ENCODE measurements at places on chromosomes 2 and 18.

- DNase-seq: no peak
- H3K27me3 ChIP-seq: no peaks in the 10 kb centered on the region
- no peaks in the 10 kb centered on the region for H3K4me1 ChIP-seq
- H3K27ac ChIP-seq: no peak overlapping the region
- no peaks in the 10 kb centered on the region for H3K36me3 ChIP-seq
- no peak overlapping the region for H3K4me3 ChIP-seq
Measured at GRCh38 chr18:74380916-74381315, 65.3 kb downstream of the C18orf63 start.

- no peak overlapping the region for H3K27ac ChIP-seq
- H3K4me1 ChIP-seq: no peaks in the 10 kb centered on the region
- no peak overlapping the region for H3K4me3 ChIP-seq
- no peaks in the 10 kb centered on the region for H3K36me3 ChIP-seq
Measured at GRCh38 chr2:236171680-236172254, 3.6 kb upstream of the GBX2 start.

DNA sequence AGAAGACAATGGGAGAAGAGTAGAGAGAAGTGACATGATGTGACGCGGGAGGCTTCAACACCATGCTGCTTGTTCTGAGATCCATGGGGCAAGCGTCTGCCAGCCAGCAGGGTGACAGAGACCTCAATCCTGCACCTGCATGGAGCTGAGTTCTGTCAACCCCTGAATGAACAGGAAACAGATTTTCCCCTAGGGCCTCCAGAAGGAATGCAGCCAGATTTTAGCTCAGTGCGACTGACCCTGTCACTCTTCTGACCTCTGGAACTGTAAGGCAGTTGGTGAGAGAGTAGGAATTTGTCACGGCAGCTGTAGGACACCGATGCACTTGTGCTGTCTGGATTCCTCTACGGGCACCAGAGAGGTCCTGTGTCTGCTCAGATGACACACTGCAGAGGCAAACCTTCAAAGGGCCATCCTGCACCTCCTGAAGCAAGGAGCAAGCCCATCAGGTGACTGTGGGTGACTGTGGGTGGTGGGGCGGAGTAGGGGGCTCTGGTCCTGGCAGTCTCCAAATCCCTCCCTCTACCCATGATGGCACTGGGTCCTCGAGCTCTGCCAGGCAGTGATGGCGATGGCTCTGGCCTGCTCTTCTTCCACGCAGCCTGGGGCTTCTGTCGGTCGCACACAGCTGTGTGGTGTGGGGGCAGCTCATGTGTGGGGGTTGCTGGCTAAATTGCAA lies 194.3 kb upstream of the TWIST2 start:
- no peaks in the 10 kb centered on the region for H3K27me3 ChIP-seq
- no peak for DNase-seq
- no peak overlapping the region for H3K27ac ChIP-seq
- H3K36me3 ChIP-seq: no peaks in the 10 kb centered on the region
- no peak overlapping the region for H3K4me3 ChIP-seq

DNA sequence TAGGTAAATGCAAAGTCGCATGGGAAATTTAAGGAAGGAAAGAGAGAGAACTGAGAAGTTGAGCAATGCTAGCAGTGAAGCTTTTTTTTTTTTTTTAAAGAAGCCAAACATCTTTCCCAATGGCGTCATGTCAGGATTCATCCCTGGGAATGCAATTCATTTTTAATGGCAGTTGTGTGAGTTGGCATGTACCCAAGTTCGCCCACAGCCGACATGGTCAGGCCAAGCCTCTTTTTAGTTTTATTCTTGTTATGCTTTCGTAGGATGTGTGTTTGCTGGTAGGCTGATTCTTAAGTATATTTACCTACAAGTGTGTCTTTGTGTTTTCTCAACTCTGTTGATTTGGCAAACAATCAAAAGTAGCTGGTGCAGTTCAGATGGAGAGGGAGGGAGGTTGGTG lies 127.6 kb upstream of the ITGA6 start:
- no peaks in the 10 kb centered on the region for H3K36me3 ChIP-seq
- no peaks in the 10 kb centered on the region for H3K4me1 ChIP-seq
- H3K4me3 ChIP-seq: no peak overlapping the region
- no peaks in the 10 kb centered on the region for H3K27me3 ChIP-seq

GRCh38 chr2:13694673-13695072 lies 937.8 kb upstream of the LRATD1 start:
- no peaks in the 10 kb centered on the region for H3K36me3 ChIP-seq
- H3K27ac ChIP-seq: no peak overlapping the region
- H3K4me3 ChIP-seq: no peak overlapping the region
- DNase-seq: no peak

- no peak overlapping the region for H3K4me3 ChIP-seq
- no peak overlapping the region for H3K27ac ChIP-seq
- no peaks in the 10 kb centered on the region for H3K27me3 ChIP-seq
- no peak for DNase-seq
Measured at GRCh38 chr2:11932962-11933361, 186.5 kb downstream of the LPIN1 start.

- H3K4me3 ChIP-seq: no peak overlapping the region
- no peaks in the 10 kb centered on the region for H3K36me3 ChIP-seq
- no peaks in the 10 kb centered on the region for H3K27me3 ChIP-seq
Measured at GRCh38 chr18:50065527-50065926, 129.4 kb downstream of the MYO5B start.

DNA sequence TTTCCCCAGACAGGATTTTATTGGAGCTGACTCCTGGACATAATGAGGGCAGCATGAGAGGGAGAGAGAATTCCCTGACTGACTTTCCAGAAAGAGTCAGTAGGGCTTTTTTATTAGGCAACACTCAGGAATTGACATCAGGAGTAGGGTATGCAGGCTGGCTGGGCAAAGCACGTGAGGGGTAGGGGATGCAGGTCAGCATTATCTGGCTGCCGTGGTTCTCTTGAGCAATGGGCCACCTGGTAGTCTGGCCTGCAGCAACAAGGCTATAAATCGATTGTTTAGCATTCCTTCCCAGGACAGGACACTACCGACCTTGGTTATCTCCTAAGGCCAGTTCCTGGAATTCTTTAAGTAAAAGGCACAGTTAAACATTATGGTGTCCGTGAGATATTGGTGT lies 160.8 kb upstream of the AGAP1 start:
- no peak overlapping the region for H3K27ac ChIP-seq
- no peak for DNase-seq
- H3K27me3 ChIP-seq: no peaks in the 10 kb centered on the region
- H3K36me3 ChIP-seq: no peaks in the 10 kb centered on the region
- no peak overlapping the region for H3K4me3 ChIP-seq

- no peaks in the 10 kb centered on the region for H3K27me3 ChIP-seq
- H3K36me3 ChIP-seq: no peaks in the 10 kb centered on the region
- peak; percentile 45 for DNase-seq
- peak overlapping the region; percentile 94 for H3K27ac ChIP-seq
- H3K4me3 ChIP-seq: peak overlapping the region; percentile 84
Measured at GRCh38 chr2:219542931-219543595, 546 bp downstream of the CHPF start.

DNA sequence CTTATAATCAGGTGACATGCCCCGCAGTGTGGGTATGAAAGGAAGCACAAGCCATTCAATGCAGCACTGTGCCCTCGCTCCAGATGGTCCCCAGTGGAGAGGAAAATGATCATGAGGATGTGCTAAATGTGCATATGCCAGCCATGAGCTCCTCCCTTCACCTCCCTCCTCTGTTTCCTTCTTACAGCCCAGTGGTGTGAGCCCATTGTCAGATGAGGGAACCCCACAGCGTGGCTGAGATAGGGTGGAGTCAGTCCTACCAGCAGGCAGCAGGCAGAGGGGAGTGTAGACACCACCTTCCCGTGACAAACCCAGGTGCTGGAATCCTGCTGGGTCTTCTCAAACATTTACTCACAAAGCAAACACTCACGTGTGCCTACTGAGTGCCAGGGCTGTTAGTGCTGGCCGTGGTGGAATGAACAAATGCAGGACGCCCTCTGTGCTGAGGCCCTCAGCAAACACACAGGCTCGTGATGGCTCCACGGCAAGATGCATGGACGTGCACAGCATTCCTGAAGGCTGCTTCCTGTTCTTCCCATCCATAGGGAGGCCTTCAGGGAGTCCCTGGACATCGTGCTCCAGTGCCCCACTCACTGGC lies 181.7 kb upstream of the TPO start:
- no peak overlapping the region for H3K27ac ChIP-seq
- no peak overlapping the region for H3K4me3 ChIP-seq
- no peaks in the 10 kb centered on the region for H3K27me3 ChIP-seq
- no peak for DNase-seq
- no peaks in the 10 kb centered on the region for H3K4me1 ChIP-seq

GRCh38 chr2:224155371-224155770 lies 116.3 kb upstream of the SERPINE2 start:
- H3K36me3 ChIP-seq: no peaks in the 10 kb centered on the region
- H3K4me3 ChIP-seq: no peak overlapping the region
- DNase-seq: no peak
- H3K27me3 ChIP-seq: no peaks in the 10 kb centered on the region
- H3K4me1 ChIP-seq: no peaks in the 10 kb centered on the region

DNA sequence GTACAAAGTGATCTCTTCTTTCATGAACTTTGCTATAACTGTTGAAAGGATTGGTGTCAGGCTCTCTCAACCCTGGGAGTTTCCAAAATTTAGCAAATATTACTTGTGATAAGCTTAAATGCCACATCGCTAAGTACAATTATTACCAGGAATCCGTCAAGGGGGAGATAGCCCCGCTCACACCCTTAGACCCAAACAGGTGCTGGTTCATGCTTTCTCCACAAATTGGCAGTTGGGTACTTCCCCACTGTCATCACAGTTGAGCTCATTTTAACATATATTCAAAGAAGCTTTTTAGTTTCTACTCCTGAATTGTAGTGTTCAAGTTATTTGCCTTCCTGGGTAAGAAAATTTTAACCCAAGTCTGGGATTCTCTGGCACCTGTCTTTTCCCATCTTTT lies 29.8 kb upstream of the EPB41L5 start:
- H3K4me3 ChIP-seq: no peak overlapping the region
- no peaks in the 10 kb centered on the region for H3K36me3 ChIP-seq
- no peak for DNase-seq
- no peaks in the 10 kb centered on the region for H3K27me3 ChIP-seq
- H3K27ac ChIP-seq: no peak overlapping the region

DNA sequence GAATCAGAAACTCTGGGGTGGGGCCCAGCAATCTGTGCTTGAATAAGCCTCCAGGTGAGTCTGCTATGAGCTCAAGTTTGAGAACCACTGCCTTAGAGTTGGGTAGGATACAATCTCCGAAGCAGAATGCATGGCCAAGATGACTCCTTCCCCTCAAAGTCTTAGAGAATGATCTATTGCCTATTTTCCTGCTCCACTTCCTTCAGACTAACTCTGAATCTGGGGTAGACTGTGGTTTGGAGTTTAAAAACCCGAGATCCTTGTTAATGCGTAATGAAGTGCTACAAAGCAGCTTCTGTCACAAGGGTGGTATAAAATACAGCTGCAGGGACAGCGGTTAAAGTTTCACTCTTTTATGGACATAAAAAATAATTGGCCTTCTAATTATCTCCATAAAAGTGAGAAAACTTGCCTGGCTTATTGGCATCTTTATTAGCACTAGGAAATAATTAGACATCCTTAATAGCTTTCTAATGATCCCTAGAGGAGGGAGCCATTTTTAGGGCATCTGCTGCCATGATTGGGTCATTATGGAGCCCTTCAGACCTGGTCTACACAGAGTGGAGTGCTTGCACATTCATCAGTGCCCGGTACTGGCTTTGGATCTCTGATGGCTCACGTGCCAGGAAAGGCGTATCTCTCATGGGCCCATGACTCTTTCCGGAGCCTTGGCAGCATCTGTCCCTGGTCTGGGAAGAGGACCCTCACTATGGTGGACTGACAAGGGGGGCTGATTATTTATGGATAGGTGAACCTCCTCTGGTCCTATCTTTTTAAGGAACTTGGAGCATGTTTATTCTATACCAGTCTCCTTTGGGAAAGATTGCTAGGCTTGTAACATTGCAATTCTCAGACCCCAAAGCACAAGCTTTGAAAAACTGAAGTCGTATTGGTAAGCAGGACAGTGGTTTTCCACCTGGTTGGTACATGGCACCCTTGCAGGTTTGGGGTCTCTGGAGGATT lies 28.2 kb downstream of the SIX2 start:
- no peaks in the 10 kb centered on the region for H3K27me3 ChIP-seq
- H3K27ac ChIP-seq: no peak overlapping the region
- no peak overlapping the region for H3K4me3 ChIP-seq
- no peaks in the 10 kb centered on the region for H3K36me3 ChIP-seq

All from MM.1S (cell line).